Suppressor macrophage (primary cell): ENCODE measurements at places on chromosomes 4 and X.
A peak's percentile ranks its signal among the peaks of the same experiment; 100 is the strongest.

- no peak for DNase-seq
These were observed 32.0 kb upstream of the KIAA0232 start for GRCh38 chr4:6750286-6751221.

GRCh38 chr4:153116291-153116680 is 88.0 kb upstream of the TRIM2 start:
- no peak for DNase-seq

- DNase-seq: no peak
These were observed 15.0 kb upstream of the AKAP17A start for GRCh38 chrX:1576201-1576992.

- DNase-seq: no peak
These were observed 104.1 kb downstream of the KLHL4 start for GRCh38 chrX:87621697-87622096.

GRCh38 chr4:7673121-7673520 is 238.4 kb upstream of the PSAPL1 start:
- peak; percentile 67 for DNase-seq

GRCh38 chrX:39144956-39145355 is 343.7 kb downstream of the MID1IP1 start:
- peak; percentile 81 for DNase-seq

DNA sequence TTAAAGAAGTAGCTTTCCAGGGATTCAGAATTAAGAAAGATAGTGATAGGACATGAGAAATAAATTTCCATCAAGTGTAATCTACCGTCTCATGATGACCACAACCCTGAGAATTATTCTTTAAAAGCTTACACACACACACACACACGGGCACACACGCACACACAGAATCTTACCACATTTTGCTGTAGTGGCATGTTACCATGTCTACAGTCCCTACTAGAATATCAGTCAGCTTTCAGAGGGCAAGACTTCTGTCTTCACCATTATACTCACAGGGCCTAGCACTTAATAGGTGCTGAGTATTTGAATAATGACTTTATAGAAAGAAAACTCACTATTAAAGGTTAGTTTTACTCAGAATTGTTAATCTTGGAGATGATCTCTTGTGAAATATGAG is 15.4 kb downstream of the CMC4 start:
- DNase-seq: no peak

DNA sequence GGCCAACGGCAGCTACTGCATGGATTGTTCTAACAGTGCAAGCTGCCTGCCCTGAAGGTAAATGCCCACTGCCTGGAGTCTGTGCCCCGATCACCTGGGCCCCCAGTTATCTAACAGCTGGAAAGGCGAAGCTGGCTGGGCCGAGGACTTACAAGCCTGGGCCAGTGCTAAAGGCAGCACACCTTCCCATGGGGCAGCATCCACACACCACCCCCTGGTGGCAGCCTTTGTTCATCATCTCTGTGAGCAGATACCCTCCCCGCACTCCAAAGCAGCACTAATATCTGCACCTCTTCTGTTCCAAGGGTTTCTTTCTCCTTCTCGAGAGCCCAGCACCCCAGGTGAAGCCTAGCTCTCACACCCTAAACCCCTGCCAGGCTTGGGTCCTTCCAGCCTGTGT is 7.6 kb downstream of the SLC2A9 start:
- DNase-seq: peak; percentile 46

DNA sequence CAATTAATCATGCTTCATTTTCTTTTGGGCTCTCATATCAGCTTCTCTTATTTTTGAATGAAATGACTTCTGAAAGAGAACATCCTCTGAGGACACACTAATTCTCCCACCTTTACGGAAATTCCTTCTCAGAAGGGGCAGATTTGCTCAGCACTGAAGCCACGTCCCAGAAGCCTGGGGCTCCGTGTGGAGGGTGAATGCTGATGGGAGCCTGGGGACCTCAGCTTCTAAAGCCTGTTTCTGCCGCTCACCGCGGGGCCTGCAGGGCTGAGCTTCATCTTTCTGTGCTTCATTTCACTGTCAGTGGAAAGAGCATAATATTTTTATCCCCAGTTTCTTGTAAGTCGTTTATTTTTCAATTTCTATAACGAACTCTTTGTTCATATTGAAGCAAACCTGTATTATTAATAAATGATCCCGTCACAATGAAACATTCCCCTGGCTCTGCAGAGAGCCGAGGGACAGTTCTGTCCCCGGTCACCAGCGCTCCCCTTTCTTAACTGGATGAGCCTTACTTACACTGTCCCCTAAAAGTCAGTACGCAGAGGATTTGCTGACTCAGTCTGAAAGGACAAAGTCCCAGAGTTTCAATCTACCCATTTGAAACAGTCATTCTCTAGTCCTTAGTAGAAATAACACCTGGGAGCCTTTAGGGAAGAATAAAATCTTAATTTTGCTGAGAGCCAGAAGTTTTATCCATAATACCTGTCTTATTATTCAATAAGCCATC is 364.6 kb upstream of the FAT1 start:
- no peak for DNase-seq

DNA sequence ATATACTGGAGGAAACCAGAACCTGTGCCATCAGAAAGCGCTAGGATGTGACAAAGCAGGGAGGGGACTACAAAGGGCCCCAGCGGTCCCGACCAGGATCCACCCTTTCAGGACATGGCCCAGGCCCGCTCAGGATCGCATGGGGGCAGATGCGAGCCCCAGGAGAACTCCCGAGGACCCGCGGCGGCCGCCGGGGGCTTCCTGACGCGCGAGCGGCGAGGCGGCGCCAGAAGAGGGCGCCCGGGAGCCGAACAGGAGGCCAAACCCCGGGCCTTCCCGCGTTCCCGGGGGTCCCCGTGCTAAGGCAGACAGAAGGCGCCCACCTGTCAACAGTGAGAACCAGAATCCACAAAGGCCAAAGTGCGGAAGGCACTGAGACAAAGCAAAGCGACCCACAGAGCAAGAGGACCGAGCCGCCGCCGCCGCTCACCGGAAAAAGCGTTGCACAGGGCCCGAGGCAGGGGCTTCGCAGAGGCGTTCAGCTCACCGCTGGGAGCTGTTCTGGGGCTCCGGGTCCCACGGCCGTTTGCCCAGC is 7.3 kb upstream of the OPN1LW start:
- peak; percentile 69 for DNase-seq

DNA sequence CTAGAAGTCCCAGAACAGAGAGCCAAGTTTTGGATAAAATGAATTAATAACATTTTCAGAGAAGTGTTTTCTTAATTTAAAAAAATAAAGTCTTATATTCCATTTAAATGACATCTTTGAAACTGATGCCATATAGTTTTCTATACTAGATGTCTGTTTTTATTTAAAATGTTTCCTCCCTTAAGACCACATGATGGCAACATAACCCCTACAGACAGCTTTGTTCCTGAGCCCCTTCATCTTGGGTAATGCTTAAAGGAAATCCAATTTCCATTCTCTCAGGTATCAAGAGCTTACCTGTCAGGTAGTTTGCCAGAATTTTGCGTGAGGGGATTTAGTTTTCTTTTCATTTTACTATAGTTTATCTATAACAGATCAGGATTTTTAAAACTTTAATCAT is 181.4 kb upstream of the UGT8 start:
- no peak for DNase-seq

DNA sequence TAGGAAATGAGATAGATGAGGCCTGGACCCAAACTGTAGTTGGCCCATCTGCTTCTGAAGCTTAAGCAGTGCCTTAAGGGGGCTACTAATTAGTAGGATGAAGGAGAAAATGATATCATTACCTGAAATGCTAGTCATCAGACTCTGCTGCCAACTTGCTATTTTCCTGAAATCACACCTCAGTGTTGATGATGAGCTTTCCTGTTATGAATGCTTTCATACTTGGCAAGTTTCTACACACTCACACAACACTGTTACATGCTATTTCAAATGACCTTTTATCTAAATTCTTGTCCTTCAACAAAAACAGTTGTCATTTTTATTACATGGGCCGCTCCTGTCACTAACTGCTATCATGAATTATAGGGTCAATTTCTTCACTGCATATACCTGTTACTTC is 416.0 kb downstream of the PRDM5 start:
- DNase-seq: no peak

- DNase-seq: peak; percentile 87
These were observed 11.2 kb upstream of the PDGFRA start for GRCh38 chr4:54217642-54218495.

- DNase-seq: peak; percentile 47
These were observed 58.1 kb upstream of the GBA3 start for GRCh38 chr4:22634541-22635181.

- no peak for DNase-seq
These were observed 1.1 kb upstream of the PHOX2B start for GRCh38 chr4:41749631-41750039.

DNA sequence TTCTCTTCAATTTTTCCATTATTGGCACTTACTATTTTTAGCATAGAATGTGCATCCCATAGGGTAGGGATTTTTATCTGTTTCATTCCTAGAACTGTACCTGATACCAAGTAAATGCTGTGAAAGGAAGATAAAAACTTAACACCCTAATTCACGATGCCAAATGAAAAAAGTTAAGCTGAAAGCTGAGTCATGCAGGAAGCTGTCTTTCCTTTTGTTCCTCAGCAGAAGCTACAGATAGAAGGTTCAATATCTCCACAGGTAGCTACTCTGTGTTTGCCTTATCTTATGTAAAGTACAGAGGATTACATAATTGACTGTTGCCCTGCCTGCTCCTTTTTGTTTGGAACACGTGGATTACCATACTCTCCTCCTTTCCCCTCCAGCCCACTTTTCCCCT is 77.0 kb downstream of the LRP2BP start:
- DNase-seq: no peak

GRCh38 chr4:83019794-83020494 is 9.3 kb upstream of the LIN54 start:
- no peak for DNase-seq

- no peak for DNase-seq
These were observed 36.4 kb downstream of the NLRP2B start for GRCh38 chrX:57643698-57644097.

DNA sequence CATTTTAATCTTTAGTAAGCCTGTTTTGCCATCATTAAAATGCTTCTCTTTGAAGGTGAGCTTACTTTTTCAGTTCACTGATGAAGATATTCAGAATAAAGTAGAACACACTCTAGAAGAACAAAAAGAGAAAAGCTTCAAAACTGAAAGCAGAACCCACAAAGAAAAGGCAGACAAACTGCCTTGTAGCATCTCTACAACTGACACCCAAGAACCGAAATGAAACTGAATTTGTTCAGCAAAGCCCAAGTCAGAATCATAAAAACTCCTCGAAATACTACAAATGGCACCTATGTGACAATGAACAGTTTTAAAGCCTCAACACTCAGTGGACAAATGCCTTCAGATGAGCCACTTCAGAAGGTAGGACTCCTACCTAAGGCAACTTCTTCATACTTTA is 83.6 kb downstream of the MAML3 start:
- DNase-seq: no peak

DNA sequence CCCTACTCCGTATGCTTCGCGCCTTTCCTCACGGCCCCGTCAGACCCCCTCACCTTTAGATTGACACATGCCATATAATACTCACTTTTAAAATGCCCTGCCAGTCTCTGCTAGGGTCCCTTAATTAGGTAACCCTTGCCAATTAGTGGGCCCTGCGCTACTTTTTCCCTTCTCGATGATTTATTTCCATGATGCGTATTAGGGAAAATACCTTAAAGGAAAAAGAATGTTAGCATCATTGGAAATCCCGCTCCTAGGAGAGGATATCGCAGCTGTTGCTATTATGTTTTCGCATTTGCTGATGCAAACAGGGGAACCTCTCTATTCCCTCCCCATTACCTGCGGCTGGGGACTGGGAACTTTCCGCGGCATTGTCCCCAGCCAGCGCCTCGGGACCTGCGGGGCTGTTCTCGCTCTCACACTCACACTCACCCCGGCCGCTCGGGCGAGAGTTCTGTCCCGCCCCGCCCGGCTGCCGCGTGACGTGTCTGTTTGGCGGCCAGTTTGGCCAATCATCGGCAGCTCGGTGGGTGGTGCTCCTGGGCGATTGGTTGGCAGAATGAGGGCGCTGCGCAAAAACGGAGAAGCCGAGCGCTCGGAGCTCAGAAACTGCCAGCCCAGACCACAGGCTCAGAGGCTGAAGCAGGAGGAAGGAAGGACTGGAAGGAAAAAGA is at the start of gene PCDH10:
Gene PCDH10, plus strand, starts transcription at position 605 of the 674 bp plus-strand sequence. CDS start 847 bp downstream, outside the sequence.
- DNase-seq: peak; percentile 78

DNA sequence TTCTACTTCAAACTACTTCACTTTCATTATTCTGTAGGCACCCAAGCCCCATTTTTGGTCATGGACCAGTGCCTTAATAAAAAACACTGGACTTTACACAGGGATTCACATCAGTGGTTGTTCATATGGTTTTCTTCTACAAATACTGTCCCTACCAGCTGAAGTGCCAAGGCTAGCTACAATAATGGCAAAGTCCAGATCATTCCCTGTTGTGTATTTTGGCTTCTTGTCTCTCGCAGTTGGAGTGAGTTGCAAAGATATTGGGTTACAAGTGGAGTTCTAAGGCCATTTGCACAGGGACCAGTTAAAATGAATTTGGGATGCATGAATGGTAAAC is 16.7 kb upstream of the ANKRD17 start:
- DNase-seq: no peak

DNA sequence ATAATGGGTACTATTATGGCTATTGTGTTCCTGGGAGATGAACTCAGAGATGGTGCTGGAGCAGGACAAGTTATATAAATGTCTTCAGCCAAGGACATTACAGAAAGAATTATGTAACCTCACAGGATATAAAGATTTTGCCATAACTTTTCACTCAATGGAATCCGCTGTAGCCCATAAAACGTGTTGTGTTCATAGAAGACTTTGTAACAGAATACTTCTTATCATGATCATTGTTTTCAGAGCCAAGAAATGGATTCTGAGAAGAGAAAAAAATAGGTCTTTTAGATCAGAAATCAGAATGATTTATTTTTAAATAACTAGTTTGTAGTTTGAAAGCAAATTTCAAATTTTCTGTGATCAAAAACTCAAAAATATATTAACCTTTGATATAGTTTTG is 441.0 kb upstream of the TENM3 start:
- no peak for DNase-seq

DNA sequence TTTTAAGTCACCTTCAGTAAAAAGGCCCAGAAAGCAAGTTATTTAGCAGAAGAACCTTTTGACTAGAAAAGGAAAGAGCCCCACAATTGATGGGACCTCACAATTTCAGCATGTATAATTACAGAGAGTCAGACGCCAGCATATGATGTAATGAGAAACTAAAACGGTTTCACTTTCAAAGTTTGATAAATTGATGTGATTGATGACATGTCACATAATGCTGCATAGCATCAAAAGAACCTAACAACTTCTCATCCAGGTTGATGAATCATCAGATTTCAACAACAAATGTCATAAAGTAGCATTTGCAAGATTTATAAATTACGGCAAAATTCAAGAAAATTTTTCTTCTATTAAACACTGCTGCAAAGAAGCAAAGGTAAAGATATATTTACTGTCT is 3.9 kb upstream of the GAR1 start:
- DNase-seq: no peak
